ENCODE measurements at places on chromosomes 4 and X. TPM values are rescaled to one million over a fixed set of nuclear protein-coding genes. Genes with fewer than 3 reads are reported as not detected.

- DNase-seq, result no peak
Measured at GRCh38 chrX:75115707-75116413, 40.2 kb downstream of the ABCB7 start.

The OPHN1 gene
- 10.4 TPM for total RNA-seq

- DNase-seq, result no peak
Measured at GRCh38 chrX:23127586-23127985, 127.8 kb downstream of the DDX53 start.

DNA sequence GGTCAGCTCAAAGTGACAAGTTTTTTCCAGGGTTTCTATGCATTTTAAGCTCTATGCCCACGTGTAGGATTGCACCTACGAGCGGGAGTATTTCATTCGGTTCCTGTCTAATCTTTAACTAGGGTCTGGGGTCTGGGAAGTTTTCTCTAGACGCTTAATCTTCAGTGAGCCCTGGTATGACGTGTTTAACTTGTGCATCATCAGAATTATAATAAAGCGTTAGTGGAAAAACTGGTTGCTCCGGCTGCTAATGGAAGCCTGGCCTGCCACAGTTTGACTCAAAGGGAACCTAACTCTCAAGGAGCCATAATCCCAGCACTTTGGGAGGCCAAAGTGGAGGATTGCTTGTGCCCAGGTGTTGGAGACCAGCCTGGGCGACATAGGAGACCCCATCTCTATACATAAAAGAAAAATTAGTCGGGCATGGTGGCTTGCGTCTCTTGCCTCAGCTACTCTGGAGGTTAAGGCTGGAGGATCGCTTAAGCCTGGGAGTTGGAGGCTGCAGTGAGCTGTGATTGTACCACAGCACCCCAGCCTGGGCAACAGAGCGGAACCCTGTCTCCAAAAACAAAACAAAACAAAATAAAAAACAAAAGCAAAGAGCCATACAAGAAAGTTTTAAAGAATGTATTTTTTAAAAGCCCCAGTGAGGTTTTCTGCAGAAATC lies 30.2 kb downstream of the ARSD start:
- no peak for DNase-seq

- peak; percentile 36 for DNase-seq
Measured at GRCh38 chr4:39706334-39706733, 8.4 kb downstream of the UBE2K start.

The TDO2 gene
- not detected for total RNA-seq

The MID2 gene
- total RNA-seq, result 13.0 TPM

DNA sequence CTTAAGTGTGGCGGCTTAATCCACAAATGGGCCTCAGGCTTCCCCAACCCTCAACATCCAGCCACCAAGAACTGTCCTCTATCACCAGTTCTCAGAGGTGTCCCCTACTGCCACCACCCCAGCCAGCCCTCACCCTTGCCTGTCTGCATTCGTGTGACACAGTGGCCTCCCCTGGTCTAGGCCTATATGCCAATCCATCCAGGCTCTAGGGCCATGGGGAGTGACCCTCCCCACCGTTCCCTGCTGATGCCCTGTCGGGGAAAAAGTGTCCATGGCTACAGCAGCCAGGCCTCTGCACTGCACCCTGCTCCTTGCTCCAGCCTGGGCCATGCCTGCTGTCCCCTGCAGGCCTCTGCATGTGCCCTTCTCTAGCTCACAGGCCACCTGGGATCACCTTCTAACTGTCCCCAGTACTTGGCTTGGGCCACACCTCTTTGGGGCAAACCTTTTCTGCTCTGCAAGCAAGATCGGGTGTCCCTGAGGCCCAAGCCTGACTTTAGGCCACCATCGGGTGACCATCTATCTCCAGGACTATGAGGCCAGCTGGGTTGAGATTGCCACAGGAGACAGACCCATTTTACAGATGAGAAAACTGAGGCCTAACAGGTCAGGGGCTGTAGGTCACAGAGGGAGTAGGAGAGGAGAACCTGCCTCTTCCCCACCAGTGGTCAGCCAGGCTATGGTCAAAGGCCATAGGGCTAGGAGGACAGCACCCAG lies 75.8 kb downstream of the JAKMIP1 start:
- DNase-seq, result no peak

The RTL3 gene
- not detected for total RNA-seq

DNA sequence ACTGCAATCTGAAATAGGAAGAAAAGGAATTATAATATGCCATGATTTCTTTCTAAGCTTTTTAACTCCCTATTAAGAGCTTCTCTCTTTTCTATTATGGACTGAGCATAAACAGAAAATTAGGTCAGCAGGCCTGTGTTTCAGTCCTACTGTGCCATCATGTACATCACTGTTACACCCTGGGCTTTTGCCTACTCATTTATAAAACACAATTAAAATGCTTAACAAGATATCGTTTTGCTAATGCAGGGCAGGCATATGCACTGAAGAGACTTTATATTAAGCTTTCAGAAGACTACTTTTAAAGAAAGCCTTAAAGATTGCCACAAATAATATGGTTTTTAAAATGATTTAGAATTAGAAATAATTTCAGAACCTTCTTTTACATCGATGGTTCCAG lies 828 bp upstream of the BBS12 start:
- DNase-seq, result no peak

DNA sequence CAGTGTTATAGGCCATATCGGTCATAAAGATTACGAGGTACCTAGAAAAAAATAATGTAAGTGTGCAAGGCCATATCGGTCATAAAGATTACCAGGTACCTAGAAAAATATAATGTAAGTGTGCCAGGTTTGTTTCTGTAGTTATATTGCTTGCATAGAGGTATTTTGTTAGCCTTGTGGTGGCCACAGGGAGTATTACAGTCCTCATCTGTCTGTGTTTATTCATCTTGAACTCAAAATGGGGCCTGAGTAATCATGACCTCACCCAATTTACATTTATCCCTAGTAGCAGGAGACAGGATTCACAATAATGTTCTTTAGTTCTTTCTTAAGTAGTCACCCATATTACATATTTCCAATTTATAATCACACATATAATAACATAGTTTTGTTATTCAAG lies 459.7 kb downstream of the MID1IP1 start:
- no peak for DNase-seq

DNA sequence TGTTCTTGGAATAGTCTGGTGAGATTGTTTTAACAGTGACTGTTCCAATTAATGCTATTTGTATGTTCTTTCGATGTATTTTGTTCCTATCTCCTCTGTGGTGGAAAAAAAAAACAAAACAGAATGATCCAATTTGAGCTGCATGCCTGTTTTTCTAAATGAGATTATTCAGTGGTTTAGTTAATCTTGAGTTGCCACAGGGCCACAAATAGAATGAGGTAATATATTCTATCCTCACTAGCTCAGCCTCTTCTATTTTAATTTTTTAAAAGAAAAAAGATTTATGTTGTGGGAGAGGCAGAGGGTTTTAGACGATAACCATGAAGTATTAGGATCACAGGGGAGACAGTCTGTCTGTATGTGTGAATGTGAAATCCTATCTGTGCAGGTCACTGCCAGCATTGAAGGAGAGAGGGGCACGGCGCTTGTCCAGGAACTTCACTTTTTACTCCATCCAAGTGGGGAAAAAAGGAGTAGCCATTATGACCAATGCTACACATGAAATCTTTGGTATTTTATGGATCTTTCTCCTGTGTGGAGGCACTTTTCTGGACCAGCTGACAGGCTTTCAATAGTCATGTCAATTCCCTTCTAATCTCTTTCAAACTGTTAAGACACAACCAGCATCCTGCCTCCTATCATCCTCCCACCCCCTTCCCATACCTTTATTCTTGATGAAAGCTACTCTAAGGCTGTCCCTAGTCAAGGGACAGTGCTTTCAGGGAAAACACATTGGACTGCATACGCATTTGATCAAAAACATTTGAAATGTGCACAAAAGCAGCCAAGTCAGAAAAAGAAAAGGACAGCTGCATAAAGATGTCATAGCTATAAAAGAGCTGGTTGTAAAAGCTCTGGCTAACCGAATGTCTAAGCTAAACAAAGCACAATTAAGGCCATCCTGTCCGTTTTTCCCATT lies 1063.8 kb upstream of the INTU start:
- no peak for DNase-seq

GRCh38 chr4:90226734-90227133 lies 99.5 kb downstream of the CCSER1 start:
- DNase-seq, result no peak

GRCh38 chrX:129522184-129523078 lies 859 bp downstream of the SMARCA1 start:
- peak; percentile 87 for DNase-seq

The NSUN7 gene
- 2.4 TPM for total RNA-seq

The NUDT10 gene
- total RNA-seq, result 0.59 TPM

The NPY2R gene
- not detected for total RNA-seq

- no peak for DNase-seq
Measured at GRCh38 chr4:155999725-156000124, 46.1 kb upstream of the CTSO start.

The LIAS gene
- total RNA-seq, result 10.9 TPM

- no peak for DNase-seq
Measured at GRCh38 chrX:37867536-37868153, 20.3 kb upstream of the DYNLT3 start.

DNA sequence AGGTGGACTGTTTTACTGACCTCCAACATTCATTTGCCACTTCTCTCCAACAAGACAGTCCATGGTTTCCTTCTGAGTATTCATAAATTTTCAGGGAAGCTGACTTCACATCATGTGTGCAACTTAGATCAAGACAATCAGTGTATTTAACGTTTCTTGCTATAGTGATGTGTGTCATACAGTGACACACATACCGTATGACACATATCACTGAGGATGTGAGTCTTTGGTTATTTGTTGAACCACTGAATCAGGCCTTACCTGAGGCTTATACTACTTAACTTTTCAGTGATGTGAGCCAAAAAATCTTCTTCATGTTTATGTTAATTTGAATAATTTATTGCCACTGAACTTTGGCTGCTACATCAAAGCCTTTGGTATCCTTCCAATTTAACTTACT lies 166.8 kb downstream of the BMPR1B start:
- DNase-seq, result no peak

The IDH3G gene
- 63.5 TPM for total RNA-seq

- DNase-seq, result no peak
Measured at GRCh38 chr4:168614281-168615057, 117.6 kb downstream of the PALLD start.

- DNase-seq, result no peak
Measured at GRCh38 chr4:108449129-108449528, 171.2 kb upstream of the RPL34 start.

The TLR3 gene
- total RNA-seq, result 8.2 TPM

The RRH gene
- total RNA-seq, result not detected

DNA sequence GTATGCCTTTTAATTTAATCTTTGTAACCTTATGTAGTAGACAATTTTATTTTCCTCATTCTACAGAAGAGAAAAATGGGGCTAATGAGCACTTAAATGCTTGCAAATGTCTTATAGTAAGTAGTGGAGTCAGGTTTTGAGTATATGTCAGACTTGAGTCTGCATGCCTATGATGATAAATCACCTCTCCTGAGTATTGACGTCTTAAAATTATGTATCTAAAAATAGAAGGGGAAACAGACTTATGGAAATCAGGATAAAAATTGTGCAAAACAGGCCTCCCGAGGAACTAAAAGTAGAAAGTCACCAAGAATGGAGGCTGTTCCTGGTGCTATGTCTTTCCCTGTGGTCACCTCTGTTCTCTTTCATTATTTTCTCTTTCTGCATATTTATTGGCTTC lies 92.7 kb downstream of the STIM2 start:
- DNase-seq, result no peak

- DNase-seq, result no peak
Measured at GRCh38 chr4:182918044-182918607, 940 bp upstream of the DCTD start.

The DCAF12L2 gene
- total RNA-seq, result not detected

GRCh38 chr4:52368895-52369294 lies 290.2 kb downstream of the USP46 start:
- no peak for DNase-seq

DNA sequence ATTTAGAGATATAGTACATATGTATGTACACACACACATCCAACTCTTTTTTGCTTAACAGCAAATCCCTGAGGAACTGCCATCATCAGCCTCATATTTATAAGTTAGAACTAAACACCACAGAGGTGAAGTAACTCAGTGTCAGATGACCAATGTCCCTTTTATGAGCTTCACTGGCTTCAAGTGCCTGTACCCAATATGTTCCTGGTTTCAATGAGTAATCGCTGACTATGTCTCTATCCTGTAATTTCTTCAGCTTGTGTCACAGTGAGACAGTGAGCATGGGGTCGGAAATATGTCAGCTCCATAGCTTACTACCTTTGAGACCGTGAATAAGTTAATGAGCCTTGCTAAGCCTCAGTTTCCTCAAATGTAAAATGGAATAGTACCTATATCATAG lies 136.2 kb upstream of the RASGEF1B start:
- no peak for DNase-seq

GRCh38 chrX:107673933-107674479 lies 45.7 kb downstream of the PRPS1 start:
- DNase-seq, result peak; percentile 95

All from osteocyte (in vitro differentiated cells).